Stimulated activated CD4-positive, alpha-beta T cell treated with anti-CD3 and anti-CD28 coated beads, Interleukin-15, amount 100 ng/mL, for 48 hours (primary cell): ENCODE measurements at places on chromosomes 12 and 14.

DNA sequence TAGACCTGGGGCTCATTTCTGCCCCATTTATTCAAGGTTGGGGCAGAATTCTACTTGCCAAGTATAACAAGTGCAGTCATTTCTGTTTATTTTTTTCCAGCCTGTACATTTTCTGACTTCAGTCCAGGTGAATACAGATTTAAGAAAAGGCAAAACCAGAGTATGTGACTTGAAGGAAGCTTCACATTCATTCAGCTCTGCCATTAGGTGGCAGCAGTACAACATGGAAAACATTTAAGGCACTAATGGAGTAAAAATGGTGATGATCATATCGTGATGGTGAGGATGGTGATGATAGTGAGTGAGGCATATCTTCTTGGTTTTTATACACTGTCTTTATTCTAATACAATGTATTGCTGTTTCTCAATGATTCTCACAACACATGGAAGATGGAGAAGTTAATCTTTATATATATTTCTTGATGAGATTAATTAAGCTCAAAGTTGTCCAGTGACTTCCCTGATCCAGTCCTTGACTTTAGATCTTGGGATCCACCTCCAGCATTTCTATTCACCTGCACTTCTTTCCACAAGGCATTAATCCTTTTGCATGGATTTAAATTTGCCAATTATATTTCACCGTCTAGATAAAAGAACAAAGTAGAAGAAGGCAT lies 176.7 kb upstream of the SEL1L start:
- DNase-seq, result no peak

DNA sequence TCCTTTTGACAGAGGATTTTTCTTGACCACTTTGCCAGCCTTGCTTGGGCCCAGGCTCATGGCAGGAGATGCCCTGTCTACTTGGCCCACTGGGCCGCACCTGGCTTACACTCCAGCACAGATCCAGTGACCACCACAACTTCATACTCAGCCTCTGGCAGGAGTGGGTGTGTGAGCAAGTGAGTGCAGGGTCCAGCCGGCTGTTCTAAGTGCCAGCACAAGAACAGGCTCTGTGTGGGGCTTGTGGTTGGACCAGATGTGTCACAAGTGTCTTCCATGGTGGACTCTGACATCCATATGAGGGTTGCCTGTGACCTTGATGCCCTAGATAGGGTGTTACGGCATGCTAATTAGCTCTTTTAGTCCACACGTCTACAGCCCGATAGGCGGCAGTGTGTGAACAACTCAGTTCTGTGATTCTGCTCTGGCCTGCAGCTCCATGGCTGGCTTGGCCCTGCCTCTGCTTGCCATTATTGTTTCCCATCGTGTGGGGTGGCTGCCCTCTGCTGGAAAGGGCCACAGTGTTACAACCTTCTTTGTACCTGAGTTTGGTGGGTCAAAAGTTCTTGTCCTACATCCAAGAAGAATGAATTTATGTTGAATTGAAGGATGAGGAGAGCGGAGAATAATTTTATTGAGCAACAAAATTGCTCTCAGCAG lies 1089.1 kb downstream of the SLC6A15 start:
- no peak for DNase-seq

DNA sequence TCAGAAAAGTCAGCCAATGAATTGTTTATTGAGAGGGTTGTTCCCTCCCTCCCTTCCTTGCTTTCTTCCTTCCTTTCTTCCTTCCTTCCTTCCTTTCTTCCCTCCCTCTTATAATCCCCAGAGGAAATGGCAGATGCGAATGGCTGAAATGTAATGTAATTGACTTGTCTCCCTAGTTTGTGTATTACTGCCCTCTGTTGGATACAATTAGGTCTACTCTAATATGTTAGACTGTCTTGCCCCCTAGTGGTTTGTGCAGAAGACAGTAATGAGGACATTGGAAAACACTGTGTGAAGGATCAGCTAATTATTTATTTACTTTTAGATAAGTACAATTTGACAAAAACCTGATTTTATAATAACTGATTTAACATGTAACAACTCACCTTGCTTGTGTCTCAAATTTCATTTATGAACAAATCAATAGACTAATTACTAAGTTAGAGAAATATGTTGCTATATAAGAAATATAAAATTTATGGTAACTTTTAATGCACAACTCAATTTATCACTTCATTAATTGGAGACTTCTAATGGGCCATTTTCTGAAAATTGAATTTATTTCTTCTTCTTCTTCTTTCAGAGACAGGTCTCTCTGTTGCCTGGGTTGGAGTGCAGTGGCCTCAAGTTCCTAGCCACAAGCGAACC lies 229.8 kb upstream of the LRIG3 start:
- DNase-seq, result no peak

GRCh38 chr12:13307143-13307816 lies 110.8 kb downstream of the EMP1 start:
- no peak for DNase-seq

DNA sequence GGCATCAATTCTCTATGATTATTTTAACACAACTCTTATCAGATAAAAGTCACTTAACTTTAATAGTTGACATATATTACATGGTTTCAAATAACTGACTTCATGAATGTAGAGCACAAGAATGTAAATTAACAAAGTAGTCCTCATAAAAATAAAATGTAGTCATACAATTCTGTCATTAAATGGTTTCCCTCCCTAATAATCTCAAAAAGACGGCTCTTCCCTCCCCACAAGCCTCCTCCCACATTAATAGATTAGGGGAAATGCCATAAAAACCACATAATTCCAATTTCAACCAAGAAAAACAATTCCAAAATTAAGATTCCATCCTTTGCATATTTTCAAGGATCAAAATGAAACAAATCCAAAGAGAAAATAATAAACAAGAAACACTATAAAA lies 36.7 kb downstream of the SPTLC2 start:
- DNase-seq, result no peak

DNA sequence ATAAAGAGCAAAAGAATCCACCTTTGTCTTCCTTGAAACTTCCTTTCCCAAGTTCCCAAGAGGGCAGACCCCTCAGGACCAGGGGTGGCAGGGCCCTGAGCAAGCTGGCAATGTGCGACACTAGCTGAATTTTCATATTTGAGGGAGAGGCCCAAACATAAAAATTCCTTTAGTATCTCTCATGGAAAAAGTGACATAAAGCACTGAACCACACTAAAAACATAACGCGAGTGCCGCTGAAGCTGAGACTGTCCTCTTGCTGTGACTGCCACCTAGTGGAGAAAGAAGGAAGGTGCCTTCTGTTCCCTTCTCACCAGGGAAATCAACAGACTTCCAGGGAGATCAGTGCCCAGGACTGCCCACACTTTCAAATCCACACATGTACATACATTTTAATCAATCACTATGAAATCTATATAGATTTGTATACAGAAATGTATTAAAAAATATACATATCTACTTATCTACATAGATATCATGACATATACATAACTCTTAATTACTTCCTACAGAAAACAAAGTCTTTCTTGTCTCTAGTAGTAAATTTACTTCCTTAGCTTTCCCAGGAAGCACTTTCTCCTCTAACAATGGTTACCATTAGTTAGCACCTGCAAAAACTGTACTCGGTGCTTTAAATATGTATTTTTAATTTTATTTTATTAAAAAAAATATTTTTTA lies 53.8 kb downstream of the SSH1 start:
- DNase-seq, result peak; percentile 50

DNA sequence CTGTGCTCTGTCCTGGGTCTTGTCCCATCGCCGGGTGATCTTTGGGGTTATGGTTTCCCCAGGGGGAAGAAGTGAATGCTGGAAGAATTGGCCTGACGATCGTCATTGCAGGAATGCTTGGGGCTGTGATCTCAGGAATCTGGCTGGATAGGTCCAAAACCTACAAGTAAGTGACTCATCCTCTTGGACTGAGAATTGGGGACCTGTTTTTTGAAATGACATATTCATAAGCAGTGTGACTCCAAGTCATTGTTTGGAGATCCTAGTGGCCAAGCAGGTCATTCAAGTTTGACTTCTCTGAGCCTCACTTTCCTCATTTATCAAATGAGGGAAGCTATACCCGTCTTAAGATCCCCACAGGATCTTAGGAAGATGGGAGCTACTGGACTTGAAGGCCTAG lies 25.8 kb downstream of the ERG28 start:
- no peak for DNase-seq

DNA sequence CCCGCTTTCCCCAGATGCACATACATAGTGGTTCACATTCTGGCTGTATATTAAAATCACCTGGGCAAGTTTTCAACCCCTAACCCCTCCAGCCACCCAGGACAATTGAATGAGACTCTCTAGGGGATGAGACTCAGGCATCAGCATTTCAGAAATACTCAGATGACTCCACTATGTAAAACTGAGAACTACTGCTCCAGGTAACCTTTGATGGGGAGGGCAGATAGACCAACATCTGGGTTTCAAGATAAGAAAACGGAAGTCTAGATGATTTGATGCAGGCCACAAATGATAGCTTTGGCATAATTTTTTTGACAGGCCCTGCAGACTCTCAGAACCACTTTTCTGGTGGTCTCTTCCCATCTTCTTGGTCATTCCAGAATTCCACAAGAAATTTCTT lies 341.1 kb downstream of the EMP1 start:
- no peak for DNase-seq

GRCh38 chr14:29242755-29243754 lies 476.5 kb downstream of the FOXG1 start:
- no peak for DNase-seq

DNA sequence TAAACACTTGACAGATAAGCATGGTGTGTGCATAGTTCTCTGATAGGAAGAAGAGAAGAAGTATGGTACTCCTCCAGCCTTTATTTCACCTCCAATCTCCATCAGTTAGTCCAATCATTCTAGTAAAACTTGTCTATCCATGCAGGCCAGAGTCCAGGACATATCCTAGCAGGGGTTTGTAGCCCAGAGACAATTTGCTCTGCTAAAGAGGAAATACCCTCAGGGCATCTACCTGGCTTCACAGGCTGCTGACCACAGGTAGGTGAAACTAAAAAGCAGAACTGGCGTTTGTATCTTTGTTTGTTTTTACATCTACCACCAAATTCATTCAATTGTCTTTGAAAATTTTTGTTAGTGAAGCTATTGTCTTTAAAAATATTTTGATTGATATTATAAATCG lies 717.6 kb downstream of the FSCB start:
- DNase-seq, result no peak

DNA sequence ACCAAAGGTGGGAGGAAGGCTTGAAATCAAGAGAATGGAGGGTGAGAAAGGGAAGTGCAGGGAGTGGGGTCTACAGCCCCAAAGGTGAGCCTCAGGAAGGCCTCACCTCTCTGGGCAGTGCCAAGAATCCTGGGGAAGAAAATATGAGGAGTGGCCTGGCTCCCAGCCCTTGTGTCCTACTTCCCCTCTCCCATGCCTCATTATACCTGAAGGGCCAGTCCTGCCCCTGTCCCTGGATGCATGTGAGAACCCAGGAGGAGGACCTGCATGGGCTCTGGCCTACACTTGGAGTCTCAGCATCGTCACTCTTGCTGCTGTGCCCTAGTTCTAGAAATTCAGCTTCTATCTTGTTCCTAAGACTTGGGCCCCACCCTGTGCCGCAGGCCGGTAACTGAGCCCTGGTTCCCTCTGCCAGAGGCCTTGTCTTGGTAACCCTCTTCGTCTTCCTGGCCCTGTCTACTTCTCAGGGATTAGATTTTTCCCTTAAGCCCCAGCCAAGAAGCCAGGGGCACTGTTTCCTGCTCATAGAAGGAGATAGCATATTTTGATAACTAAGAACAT lies 10.9 kb upstream of the MYH7 start:
- no peak for DNase-seq

DNA sequence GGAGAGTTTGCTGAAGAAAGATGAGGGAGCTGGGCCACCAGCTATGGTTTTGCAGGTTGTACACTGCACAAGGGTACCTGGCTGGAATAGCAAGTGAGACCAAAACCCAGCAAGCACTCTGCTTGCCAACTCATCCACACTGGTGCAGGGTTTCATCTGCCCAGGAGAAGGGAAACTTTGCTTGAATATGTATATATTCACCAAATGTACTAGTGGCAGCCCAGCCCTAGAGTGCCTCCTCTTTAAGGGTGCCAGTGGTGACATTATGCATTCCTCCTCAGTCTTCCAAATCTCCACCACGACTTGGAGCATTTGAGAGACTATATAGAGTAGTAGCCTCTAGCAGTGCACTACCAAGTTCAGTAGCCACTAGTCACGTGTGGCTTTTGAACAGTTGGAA lies 136.8 kb downstream of the LLPH start:
- DNase-seq, result no peak

GRCh38 chr14:27091973-27092372 lies 494.1 kb upstream of the NOVA1 start:
- DNase-seq, result no peak

- no peak for DNase-seq
These were observed 30.1 kb upstream of the DHRS7 start for GRCh38 chr14:60195179-60195810.

DNA sequence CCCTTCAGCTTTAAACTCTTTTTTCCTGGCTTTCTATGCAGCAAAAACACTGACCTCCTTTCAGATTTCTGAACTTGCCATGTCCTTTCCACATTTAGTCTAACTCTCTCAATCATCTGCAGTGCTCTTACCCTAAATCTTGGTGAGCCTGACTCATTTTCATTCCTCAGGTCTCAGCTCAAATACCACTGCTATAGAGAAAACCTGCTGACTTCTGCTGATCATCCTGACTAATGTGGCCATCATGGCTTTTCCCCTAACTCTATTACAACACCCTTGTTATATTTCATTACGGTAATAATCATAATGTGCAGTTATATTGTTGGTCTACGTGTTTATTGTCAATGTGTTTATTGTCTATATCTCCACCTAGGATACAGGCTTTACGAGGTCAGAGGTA lies 207.3 kb upstream of the OR4E1 start:
- no peak for DNase-seq

DNA sequence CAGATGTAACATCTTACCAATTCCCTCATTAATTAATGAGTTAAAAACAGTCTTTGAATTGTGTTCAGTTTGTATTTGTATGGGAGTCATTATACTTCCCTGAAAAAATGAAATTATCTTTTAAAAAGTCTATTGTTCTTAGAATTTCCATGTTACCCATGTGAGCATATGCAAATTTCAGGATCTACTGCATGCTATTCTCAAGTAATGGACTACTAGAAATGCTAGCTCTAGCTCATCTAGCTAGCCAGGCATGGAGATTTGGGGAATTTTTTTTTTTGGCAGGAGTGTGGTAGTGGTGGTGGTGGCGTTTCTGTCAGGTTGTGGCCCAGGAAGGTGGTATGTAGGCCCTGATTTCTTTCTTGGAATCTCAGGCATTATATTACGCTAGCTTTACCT lies 218.4 kb downstream of the AEBP2 start:
- no peak for DNase-seq
